ENCODE measurements at places on chromosomes 3 and 15. TPM values are rescaled to one million over a fixed set of nuclear protein-coding genes. Genes with fewer than 3 reads are reported as not detected.

Gene SEMA6D
- total RNA-seq, result 17.7 TPM

Gene GOLGA8T
- total RNA-seq, result not detected

Gene MUC4
- total RNA-seq, result not detected

Gene IL17RE
- 1.5 TPM for total RNA-seq
